ENCODE measurements at places on chromosomes 5 and 9. TPM values are rescaled to one million over a fixed set of nuclear protein-coding genes. Genes with fewer than 3 reads are reported as not detected.

DNA sequence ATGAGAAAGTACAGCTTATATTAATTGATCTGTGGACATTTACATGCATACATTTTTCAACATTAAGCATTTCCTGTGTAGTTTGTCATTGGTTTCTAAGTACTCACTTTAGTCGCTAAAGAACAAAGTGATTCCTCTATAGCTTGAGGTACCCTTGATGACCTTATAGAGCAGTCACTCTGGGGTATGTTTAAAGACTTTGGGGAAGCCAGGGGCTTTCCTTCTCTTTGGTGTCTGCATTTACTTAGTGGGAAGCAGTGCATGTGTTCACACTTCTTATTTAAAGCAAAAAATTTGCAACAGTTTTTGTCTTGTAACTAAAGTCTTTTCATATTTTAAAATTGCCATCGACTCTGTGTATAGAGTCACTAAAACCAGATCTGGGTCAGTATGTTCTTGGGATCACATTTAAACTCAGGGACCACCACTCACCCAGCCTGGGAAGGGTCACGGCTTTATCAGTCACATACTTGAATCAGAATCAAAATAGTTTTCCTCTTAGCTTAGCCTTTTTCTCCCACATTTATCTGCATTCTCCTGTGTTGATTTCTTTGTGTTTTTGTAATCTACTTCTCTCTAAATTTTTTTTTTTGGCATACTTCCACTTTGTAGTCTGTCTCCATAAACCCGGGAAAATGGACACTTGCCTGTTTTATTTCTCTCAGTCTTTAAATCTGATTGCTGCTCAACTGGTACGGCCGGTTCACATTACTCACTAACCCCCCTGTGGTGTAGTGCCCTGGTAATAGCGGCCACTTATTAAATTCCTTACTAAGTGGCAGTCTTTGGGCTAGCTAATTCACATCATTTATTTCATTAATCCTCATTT is 143.9 kb upstream of the FBN2 start:
- H3K36me3 ChIP-seq, result no peaks in the 10 kb centered on the region
- DNase-seq, result no peak
- H3K4me3 ChIP-seq, result no peak overlapping the region

The CCDC180 gene
- total RNA-seq, result 6.6 TPM

DNA sequence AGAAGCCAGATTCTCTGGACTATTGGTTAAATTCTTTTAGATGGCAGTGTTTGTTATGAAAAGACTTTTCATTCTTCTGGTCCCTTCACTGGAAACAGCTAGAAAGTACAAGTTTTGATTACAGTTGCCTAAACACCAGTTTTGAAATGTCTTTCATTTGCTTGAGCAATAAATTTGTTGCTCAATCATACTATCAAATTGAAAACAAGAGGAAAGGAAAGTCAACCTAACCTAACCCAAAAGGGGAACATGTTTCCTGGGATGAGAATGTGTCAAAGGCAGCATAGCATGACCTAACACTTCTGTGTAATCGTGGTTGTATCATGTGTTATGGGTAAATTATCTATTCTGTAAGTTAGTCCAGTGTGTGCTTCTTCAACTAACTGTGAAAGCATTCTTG is 213.2 kb downstream of the TMC1 start:
- H3K4me3 ChIP-seq, result no peak overlapping the region
- no peaks in the 10 kb centered on the region for H3K36me3 ChIP-seq
- no peaks in the 10 kb centered on the region for H3K4me1 ChIP-seq
- H3K27ac ChIP-seq, result no peak overlapping the region

DNA sequence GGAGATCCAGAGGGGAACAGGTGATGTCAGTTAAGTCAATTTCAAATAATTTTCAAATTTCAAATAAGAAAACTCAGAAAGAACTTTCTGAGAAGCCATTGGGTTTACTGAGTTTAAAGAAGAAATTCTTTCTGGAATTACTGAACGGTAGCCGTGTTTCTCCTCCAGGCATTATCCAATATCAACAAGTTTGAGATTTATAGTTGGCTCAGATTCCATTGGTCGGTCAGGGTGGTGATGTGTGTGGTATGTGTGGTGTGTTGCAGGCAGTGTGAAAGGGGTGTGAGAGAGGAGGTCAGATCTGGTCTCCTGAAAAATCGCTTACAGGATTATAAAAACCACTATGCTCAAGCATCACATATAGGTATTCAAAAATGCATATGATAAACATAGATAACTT is 60.1 kb downstream of the PDE4D start:
- no peaks in the 10 kb centered on the region for H3K4me1 ChIP-seq
- no peaks in the 10 kb centered on the region for H3K36me3 ChIP-seq
- H3K27ac ChIP-seq, result no peak overlapping the region
- no peak overlapping the region for H3K4me3 ChIP-seq
- DNase-seq, result no peak
- H3K27me3 ChIP-seq, result no peaks in the 10 kb centered on the region

DNA sequence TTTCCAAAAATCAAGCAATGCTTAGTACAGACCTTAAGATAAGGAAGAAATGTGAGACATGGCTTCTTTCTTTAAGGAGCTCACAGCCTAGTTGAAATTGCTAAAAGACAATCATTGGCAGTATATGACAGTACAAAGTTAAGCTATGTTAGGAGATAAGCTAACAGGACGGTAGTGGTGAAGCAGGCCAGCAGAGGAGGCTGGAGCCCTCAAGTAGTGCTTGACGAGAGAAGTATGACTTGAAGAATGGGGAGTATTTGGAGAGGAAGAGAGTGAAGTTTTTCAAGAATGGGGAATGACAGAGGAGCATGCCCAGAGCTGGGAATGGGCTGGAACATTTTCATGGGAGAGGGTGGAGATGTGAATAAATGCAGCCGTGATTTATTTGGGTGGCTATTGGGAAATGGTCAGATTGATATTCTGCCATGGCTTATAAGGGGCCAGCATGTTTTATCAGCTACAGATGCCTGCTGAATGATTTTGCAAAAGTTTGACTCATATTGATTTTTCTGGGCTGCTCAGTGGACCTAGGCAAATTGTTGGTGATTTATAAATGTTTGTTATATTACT is 43.7 kb downstream of the LURAP1L start:
- no peak for DNase-seq
- no peak overlapping the region for H3K27ac ChIP-seq
- no peak overlapping the region for H3K4me3 ChIP-seq
- no peaks in the 10 kb centered on the region for H3K27me3 ChIP-seq
- H3K36me3 ChIP-seq, result no peaks in the 10 kb centered on the region

GRCh38 chr9:103669296-103669695 is 424.8 kb upstream of the SMC2 start:
- no peak overlapping the region for H3K4me3 ChIP-seq
- H3K36me3 ChIP-seq, result no peaks in the 10 kb centered on the region
- H3K4me1 ChIP-seq, result no peaks in the 10 kb centered on the region
- H3K27me3 ChIP-seq, result no peaks in the 10 kb centered on the region
- no peak for DNase-seq
- no peak overlapping the region for H3K27ac ChIP-seq

DNA sequence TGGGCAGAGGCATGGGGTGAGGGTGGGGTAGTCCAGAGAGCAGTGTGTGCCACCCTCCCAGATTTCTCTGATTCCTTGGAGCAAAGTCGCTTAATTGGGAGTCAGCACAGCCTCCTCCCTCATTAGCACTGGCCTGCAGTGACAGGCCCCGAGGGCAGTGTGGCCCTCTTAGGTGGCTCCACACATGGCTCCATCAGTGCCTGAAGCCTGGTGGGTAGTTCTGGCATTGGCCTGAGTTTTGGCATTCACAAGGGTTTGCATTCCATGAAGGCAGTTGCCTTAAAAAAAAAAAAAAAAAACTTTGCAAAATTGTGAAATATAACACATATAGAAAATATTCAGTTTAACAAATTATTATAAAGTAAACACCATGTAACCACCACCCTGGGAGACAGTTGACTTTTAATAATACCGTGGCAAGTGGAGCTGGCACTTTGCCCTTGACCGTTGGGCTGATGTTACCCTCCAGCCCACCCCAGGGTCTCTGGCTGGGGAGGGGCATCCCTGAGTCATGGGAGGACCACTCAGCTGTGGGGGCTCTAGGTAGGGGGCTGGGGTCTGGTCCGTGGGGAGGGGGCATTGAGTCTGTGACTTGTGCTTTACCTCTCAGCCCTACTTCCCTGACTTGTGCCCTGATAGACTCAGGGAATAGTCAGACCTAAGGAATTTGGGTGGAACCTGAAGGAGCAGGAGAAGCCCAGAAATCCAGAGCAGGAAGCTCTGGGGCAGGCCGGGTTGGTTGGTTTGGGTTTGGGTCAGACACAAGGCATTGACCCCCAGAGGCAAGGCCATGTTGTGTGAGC is 51.3 kb upstream of the PITX1 start:
- H3K4me1 ChIP-seq, result no peaks in the 10 kb centered on the region
- H3K36me3 ChIP-seq, result no peaks in the 10 kb centered on the region
- no peak overlapping the region for H3K27ac ChIP-seq

The GABRA6 gene
- total RNA-seq, result not detected

DNA sequence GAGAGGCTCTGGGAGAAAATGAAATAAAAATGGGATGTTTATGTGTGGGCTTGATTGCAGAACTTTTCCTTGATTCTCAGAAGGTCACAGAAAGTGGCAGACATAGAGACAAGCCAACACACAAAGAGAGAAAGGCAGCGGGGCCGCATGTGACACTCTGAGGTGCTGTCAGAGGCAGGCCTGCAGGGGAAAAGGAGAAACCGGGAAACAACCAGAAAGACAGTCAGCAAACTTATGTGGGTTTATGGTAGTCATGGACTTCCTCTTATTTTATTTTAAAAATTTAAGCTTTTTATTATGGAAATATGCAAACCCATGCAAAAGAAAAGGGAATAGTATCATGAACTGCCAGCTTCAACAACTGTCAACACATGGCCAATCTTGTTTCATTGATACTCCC is 16.3 kb upstream of the IGFBPL1 start:
- H3K36me3 ChIP-seq, result no peaks in the 10 kb centered on the region
- no peak for DNase-seq
- H3K4me3 ChIP-seq, result no peak overlapping the region
- H3K4me1 ChIP-seq, result no peaks in the 10 kb centered on the region
- no peaks in the 10 kb centered on the region for H3K27me3 ChIP-seq

DNA sequence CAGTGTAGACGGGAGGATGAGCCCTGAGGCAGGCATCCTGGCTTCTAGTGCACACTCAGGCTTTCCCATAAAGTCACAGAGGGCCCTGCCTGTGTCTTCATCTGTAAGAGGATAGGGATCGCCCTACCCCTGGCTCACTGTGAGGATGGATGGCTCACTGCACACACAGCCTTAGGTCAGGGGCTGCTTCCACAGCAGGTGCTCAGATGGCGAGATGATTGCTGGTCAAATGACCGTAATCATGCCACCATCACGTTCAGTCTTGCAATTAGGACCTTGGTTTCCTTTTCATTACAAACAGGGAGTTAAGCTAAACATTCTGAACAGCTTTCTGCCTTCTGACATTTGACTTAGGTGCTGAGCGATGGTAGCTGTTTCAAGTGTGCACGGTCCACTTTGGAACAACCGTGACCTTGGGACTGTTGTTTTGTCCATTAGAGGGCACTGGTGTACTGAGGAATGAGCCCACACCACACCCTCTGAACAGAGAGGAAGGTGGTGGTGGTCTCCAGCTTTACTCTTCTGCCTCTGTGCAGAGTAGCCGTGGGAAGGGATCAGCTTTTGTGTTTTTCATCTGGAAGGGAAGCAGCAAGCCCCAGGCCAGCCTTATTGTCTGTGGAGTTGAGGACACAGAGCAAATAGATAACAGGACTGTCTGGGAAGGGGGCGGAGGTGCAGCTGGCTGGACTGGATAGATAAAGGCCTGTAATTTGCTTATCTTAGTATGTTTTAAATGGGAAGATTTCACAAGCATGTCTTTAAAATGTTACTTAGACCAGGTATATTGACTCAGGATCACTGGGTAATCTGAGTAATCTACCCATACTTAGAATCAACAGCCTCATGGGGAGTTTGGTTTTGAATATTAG is 183.1 kb downstream of the TRIO start:
- no peaks in the 10 kb centered on the region for H3K36me3 ChIP-seq
- no peak for DNase-seq
- no peak overlapping the region for H3K27ac ChIP-seq

DNA sequence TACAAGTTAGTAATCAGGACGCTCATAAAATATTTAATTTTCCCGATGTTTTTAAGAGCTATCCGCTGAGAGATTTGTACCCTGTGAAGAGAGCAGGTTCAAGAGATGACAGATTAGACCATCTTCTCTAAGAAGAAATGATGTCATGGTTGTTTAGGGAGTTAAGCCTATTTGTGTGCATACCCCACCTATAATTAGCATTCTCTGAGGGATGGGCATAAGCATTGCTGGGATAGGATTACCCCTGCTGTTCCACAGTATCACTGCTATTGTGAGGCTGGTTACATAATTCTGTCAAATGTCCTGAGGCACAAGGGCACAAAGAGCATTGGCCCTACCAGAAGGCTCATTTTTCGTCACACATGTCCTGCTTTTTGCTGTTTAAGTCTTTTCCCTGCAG is 687.0 kb downstream of the CETN3 start:
- H3K4me3 ChIP-seq, result no peak overlapping the region
- no peak for DNase-seq
- H3K27ac ChIP-seq, result no peak overlapping the region
- no peaks in the 10 kb centered on the region for H3K27me3 ChIP-seq
- H3K4me1 ChIP-seq, result no peaks in the 10 kb centered on the region

- H3K36me3 ChIP-seq, result no peaks in the 10 kb centered on the region
- no peak for DNase-seq
- no peak overlapping the region for H3K27ac ChIP-seq
- no peaks in the 10 kb centered on the region for H3K4me1 ChIP-seq
- H3K4me3 ChIP-seq, result no peak overlapping the region
Observed at GRCh38 chr5:94944160-94944559, 325.7 kb downstream of the SLF1 start.

DNA sequence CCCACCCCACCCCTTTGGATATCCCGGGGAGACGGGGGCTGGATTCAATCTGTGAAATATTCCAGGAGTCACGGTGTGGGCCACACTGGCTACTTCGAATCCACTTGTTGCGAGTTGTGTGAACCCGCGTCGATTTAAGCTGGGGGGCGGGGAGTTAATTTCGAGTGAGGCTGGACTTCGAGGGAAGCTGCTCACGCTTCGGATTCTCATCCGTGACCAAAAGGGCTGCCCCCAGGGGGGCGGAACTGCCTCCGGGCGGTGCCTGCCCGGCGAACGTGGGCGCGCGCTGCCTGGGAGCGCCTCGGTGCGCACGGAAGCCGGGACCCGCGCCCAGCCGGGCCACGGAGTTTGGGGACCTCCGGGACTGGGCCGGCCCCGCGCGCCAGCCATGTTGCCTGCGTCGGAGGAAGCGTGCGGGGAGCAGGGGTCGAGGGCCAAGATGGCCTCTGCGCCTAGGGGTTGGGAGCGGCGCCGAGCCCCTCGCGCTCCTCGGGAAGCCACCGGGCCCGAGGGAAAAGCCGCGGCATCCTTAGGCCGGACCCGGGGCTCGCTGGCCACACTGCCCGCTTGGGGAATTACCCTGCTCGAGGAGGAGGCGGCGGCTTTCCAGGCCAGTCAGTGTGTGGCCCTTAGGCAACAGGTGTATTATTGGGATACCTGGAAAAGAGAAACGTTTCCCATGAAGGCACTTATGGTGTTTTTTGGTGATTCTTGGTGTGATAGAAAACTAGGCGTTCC is 975 bp downstream of the OCLN start:
- DNase-seq, result no peak
- no peaks in the 10 kb centered on the region for H3K36me3 ChIP-seq
- peaks cover 35% of the 10 kb centered on the region for H3K27me3 ChIP-seq
- peaks cover 22% of the 10 kb centered on the region for H3K4me1 ChIP-seq
- H3K4me3 ChIP-seq, result peak overlapping the region; percentile 36
